ENCODE measurements at places on chromosomes 2 and 18.

DNA sequence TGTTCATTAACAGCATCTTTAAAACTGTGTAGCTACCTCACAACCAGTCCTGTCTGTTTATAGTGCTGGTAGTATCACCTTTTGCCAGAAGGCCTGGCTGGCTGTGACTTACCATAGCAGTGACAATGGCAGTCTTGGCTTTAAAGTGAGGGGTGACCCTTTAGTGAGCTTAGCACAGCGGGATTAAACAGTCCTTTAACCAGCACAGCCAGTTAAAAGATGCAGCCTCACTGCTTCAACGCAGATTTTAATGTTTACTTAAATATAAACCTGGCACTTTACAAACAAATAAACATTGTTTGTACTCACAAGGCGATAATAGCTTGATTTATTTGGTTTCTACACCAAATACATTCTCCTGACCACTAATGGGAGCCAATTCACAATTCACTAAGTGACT is 7.0 kb downstream of the RRM2 start:
- DNase-seq, result no peak

DNA sequence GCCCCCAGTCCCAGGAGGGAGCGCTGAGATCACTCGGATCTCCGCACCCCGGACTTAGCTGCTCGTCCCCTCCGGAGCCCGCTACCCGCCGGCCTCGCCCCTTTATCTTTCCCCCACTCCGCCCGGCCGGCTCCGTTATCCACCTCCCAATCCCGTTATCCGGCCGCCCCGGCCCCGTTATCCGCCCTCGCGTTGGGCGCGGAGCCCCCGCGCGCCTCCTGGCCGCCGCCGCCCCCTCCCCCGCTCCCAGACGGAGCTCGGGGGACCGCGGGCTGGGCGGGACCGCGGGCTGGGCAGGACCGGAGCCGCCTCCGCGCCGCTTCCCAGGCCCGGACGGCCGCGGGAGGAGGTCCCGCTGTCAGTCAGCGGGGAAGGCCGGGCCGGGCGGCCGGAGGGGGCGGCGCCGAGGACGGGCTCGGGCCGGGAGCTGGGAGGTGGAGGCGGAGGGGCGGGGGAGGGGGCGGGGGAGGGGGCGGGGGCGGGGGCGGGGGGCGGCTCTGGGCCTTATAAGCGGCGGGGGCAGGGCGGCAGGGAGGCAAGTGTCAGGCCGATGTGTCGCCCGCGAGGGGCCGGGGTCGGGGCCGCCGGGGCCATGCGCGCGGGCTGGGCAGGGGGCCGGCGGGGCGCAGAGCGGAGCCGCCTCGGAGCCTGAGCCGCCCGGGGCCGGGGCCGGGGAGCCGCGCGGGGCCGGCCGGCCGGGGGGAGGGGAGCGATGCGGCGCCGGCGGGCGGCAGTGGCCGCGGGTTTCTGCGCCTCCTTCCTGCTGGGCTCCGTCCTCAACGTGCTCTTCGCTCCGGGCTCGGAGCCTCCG is at the start of gene PKDCC:
PKDCC (plus strand) TSS at position 534 of the 811 bp plus-strand sequence; CDS start at position 713, 179 bp downstream.
- no peak for DNase-seq

DNA sequence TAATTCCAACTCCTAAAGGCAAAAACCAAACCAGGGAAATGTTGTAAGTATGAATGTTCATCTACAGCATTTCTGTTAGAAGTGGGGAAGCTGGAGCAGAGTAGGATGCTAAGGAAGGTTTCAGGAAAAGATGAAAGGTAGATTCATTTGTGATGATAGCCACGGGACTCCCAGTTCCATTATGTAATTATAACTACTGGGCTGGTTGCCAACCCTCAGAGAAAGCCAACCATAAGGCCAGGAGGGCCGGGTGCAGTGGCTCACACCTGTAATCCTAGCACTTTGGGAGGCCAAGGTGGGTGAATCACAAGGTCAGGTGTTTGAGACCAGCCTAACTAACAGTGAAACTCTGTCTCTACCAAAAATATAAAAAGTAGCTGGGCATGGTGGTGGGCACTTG is 288.9 kb upstream of the ETAA1 start:
- DNase-seq, result no peak

- DNase-seq, result no peak
Measured at GRCh38 chr18:68826121-68826520, 28.2 kb downstream of the CCDC102B start.

All from stimulated activated CD8-positive, alpha-beta memory T cell treated with anti-CD3 and anti-CD28 coated beads, Interleukin-15, amount 100 ng/mL, for 1 hour (primary cell).